ENCODE measurements at places on chromosomes 1 and 21.

DNA sequence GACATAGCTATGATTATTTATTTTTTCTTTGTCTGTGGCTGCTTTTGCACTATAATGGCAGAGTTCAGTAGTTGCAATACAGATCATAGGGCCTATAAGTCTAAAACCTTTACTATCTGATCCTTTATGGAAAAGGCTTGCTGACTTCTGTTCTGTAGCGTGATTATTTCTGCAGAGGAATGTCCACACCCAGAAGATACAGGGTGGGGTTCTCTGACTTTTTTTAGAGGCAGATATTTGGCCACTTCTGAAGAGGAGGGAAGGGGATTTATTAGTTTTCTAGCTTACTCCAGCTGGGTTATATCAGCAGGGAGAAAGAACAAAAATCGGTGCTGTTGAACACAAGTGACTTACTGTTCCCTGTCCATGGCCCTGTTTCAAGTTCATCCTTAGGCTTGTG is 97.6 kb downstream of the RPE65 start:
- no peak for DNase-seq

DNA sequence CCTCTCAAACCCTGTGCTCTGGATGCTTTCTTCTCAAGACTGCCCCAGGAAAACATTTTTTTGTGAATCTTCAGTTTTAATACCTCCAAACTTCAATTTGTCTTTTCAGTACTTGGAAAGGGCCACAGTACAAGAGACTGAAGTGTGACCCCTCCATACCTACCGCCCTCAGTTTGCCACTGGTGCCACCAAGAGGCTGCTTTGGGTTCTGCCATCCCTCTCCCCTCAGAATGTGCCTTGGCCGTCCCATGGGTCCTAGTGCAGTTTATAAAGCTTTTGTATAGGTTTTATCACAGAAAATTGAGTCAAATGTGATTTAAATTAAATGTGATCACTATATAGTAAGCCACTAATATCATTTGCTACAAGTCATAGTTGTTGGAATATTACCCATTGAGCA is 60.8 kb upstream of the PGD start:
- no peak for DNase-seq

- no peak for DNase-seq
Observed at GRCh38 chr1:226637147-226637935, 88.8 kb downstream of the STUM start.

GRCh38 chr1:214496126-214496525 is 55.3 kb downstream of the PTPN14 start:
- no peak for DNase-seq

DNA sequence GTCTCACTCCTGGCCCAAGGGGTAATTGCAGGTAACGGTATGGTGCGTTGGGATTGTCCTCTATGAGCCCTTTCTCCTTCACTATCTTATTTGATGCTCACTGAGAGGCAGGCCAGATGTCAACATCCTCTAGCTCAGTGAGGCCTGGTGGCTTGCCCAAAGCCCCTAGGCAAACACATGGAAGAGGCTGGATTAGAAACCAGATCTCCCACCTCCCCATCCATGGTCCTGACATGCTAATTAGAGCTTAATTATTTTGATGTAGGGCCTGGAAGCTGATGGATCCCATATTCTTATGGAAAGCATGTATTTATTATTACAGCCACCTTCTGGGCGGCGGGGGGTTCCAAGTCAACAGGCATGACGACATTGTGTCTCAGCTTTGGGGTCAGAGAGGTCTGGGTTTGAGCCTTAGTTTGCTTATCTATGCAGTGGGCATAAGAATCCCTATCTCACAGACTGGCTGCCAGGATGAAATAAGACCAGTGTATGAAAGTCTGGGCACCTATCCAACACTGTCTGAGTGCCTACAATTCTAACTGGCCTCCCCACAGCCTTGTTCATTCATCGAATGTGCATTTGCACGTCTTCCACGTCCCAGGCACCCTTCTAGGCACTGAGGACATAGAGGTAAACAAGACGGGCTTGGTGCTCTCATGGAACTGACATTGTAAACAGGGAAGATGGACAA is 6.2 kb downstream of the SMPDL3B start:
- no peak for DNase-seq

DNA sequence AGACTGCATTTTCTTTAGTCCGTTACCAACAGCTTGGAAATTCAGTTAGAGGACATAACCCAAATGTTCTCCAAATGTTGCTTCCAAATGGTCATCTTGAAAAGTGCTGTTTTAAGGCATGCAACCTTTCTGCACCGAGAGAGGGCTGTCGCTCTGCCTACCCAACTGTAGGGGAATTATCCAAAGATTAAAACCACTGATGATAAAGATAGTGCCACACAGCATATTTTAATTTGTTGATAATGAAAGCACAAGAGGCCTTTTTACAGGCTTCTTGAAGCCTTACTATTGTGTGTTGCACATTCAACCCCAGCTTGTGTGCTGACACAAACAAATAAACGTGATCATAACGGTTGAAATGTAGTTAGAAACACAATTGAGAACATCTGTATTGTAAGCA is 121.5 kb downstream of the LMO4 start:
- DNase-seq: no peak

DNA sequence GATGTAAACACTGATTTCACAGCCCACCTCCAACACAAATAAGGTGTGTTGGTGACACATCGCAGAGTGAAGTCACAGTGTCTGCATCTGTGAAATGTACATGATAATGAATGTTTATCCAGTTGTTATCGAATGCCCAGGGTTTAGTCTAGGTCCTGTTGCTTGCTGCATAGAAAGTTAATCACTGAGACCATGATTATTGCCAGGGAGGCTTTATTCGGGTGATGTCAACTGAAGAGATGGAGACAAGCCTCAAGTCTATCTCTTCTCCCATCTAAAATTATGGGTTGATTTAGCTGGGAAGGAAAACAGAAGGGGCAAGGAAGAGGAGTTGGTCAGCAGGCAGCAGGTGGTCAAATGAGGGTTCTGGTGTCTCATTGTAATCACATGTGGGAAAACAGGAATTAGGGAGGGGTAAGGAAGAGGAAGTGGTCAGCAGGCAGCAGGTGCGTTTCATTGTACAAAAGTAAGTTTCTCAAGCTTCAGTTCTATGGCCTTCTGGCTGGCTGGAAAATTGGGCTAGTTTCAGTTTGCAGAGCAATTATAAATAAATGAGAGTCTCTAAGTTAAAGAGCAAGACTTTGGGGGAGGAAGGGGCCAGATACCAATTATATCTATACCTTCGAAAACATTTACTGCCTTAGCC is 146.3 kb upstream of the DNAH14 start:
- no peak for DNase-seq

DNA sequence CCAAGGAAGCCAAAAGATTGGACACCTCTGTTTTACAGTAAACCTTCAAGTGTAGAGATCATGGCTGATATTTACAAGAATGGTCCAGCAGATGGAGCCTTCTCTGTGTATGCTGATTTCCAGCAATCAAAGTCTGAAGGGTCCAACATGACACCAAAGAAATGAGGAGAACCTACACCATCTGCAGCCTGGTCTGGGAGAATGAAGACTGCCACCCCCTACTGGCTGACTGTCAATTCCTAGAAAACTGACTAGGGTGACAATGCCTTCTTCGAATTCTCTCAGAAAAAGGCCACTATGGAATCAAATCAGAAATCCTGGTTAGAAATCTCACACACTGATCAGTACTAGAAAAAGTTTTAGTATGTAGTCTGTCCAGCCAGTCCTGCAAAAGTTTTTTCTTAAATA is 83.3 kb downstream of the CDC42BPA start:
- DNase-seq: peak; percentile 32

- DNase-seq: no peak
Observed at GRCh38 chr21:15520811-15521643, 208.8 kb upstream of the USP25 start.

DNA sequence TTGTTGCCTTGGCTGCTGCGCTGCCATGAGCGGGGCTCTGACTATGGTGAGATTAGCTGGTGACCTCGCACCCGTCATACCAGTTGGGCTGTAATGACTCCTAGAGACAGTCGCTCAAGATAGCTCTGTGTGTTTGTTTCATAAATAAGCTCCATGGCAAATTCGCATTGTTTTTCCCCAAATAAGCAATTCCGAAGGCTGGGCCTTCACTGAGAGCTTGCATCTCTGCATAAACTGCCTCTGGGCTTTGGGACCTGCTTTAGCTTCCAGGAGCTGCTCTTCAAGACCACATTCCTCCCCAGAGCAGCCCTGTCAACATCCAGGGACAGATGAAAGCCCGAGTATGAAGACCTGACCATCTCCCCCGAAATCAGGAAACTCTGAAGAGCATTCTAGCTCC is 40.7 kb upstream of the SCCPDH start:
- no peak for DNase-seq

DNA sequence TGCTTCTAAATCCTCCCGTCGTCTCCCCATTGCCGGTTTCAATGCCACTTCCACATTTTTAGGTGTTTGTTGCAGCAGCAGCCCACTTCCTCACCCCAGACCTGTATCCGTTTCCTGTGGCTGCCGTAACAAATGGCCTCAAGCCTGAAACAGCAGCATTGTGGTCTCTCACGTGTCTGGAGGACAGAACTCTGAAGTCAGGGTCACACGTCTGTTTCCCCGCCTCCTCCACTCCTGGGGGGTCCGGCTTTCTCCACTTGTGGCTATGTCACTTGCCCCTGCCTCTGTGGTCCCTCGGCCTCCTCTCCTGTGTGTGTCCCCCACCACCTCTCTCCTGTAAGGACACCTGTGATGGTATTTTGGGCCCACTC is 21.8 kb downstream of the TRPM2 start:
- DNase-seq: peak; percentile 74

DNA sequence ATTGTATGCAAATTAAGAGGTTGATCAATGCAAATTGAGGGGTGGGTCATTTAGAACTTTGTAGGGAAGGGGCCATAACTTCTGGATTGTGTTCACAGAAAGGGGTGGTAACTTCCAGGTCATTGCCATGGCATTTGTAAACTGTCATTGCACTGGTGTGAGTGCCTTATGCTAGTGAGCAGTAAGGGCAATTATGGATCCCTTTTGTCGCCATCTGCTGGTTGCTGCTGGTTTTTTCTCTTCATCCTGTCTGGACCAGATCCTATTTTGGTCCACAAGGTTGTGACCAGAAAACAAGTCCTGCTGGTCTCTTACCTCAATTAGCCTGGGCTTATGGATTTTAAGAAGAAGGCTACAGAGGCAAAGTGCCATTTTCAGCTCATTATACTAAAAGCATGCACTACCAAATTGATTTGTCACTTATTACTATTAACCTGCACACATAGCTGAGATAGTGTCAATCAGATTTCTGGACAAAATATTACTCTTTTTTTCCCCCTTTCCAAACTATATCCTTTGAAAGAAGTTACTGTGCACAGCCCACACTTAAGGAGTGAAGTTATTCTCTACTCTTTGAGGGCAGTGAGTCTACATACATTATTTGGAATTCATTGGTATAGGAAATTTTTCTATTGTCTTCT is 196.2 kb downstream of the ZC3H11B start:
- DNase-seq: peak; percentile 57

- DNase-seq: no peak
Observed at GRCh38 chr1:55703726-55704363, 488.7 kb upstream of the USP24 start.

DNA sequence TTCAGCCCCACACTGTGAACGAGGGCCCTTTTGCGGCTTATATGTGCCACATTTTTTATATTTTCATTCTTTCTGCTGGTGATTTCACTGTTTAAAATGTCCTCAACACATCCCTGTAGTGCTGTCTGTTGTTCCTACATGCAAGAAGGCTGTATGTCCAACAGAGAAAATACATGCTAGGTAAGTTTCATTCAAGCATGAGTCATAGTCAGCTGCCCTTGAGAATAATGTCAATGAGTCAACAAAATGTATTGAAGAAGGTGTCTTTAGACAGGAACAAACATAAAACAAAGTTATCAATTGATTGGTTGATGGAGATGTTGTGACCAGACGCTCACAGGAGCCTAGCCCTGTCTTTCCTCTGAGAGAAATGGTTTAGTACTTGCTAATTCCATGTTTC is 553.4 kb downstream of the PLPP3 start:
- no peak for DNase-seq

GRCh38 chr1:213231795-213232231 is 180.8 kb downstream of the RPS6KC1 start:
- no peak for DNase-seq

All from inflammatory macrophage treated with lipopolysaccharide for 4 hours (primary cell).